ENCODE measurements at places on chromosomes 2 and 18.

GRCh38 chr18:48894799-48895346 is 55.9 kb downstream of the SMAD7 start:
- no peak for DNase-seq

DNA sequence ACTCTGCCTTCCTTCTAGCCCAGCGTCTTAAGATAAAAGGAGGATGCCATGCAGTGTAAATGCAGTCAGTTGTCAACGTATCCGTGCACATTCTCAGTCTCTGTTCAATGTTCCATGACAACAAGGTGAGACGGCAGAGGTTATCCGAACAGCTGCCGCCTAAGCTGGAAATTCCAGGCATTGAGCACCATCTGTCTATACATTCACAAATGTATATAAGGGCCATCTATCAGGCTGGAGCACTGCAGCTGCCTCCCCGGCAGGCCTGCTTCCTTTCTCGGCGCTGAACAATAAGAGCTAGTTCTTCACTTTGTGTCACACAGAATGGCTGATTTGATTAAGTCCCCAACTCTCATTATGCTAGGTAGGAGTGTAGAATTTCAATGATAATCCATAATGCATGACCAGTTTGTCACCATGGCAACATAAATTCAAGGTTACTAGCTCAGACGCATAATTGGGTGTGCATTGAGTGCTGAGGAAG is 282.2 kb upstream of the SOX11 start:
- DNase-seq, result no peak

DNA sequence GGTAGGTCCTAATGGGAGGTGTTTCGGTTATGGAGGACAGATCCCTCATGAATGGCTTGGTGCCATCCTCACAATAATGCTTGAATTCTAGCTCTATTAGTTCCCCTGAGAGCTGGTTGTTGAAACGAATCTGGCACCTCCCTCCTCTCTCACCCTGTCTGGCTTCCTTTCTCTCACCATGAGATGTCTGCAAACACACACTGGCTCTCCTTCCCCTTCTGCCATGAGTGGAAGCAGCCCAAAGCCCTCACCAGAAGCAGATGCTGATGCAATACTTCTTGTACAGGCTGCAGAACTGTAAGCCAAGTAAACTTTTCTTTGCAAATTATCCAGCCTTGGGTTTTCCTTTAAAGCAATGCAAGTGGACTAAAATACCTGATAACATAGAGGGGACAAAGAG is 86.6 kb downstream of the RND3 start:
- DNase-seq, result no peak

DNA sequence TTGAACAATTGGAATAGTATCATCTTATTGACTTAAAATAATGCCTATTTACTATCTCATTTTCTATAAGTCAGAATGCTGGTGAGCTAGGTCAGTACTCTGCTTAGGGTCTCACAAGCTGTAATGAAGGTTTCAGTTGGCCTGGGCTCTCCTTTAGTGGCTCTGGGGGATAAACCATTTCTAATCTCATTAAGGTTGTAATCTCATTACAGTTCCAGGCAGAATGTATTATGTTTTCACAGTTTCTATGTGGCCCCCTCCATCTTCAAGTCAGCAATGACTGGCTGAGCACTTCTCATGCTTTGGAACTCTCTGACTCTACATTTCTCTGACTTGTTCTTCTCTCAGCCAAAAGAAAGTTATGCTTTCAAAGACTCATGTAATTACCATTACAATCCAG is 163.1 kb downstream of the CCDC178 start:
- no peak for DNase-seq

- peak; percentile 25 for DNase-seq
These were observed 207.9 kb downstream of the ARL4C start for GRCh38 chr2:234288974-234289455.

DNA sequence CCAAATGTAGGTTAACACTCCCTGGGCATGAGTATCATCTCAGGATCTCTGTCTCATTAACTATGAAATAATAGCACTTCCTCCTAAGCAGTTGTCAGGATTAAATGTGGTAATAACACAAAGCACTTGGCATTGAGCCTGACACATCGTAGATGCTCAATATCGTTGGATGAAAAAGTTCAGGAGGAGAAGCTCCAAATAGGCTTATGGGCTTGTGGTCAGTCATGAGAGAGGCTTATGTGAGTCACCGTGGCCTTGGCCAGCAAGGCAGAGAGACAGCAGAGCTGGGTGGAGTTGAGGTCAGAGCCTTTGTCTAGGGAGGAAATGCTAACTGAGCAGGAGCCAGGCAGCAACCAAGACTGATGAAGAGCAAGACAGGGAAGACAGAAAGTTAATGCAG is 68.3 kb upstream of the PPM1B start:
- DNase-seq, result no peak

DNA sequence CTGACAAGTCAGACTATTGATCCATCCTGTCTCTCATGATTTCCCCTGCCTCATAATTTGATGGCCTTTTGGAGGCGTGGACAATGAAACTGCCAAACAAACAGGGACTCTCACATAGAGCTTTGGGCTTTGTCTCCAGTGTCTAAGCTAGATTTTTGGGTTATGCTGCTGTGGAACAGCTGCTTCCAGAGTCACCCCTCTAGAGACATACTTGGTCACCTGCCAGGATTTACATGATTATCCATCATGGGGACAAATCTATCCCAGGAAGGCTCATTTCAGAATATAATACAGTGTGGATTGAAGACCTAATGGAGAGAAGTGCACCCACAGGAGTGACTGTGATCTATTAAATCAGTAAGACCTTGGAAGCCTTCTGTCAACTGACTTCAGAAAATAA is 159.6 kb downstream of the SLC8A1 start:
- DNase-seq, result no peak

DNA sequence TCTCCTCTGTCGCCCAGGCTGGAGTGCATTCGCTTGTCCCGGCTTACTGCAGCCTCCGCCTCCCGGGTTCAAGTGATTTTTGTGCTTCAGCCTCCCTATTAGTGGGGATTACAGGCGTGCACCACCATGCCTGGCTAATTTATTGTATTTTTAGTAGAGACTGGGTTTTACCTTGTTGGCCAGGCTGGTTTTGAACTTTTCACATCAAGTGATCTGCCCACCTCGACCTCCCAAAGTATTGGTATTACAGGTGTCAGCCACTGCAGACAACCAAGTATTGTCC is 1.1 kb downstream of the RPS27A start:
- no peak for DNase-seq

GRCh38 chr2:152655880-152656279 is 61.4 kb downstream of the PRPF40A start:
- DNase-seq, result no peak

- DNase-seq, result no peak
These were observed 5.6 kb upstream of the PCARE start for GRCh38 chr2:29079887-29080286.

GRCh38 chr2:171410101-171410500 is 23.7 kb downstream of the METTL8 start:
- DNase-seq, result no peak

GRCh38 chr18:42163321-42163720 is 208.3 kb downstream of the PIK3C3 start:
- DNase-seq, result no peak

- no peak for DNase-seq
These were observed 13.7 kb downstream of the MTERF4 start for GRCh38 chr2:241088376-241088775.

GRCh38 chr2:611519-611918 is 65.7 kb downstream of the TMEM18 start:
- no peak for DNase-seq

GRCh38 chr2:191601060-191601459 is 76.9 kb upstream of the NABP1 start:
- DNase-seq, result no peak

GRCh38 chr2:134399096-134399495 is 145.2 kb downstream of the MGAT5 start:
- DNase-seq, result no peak

DNA sequence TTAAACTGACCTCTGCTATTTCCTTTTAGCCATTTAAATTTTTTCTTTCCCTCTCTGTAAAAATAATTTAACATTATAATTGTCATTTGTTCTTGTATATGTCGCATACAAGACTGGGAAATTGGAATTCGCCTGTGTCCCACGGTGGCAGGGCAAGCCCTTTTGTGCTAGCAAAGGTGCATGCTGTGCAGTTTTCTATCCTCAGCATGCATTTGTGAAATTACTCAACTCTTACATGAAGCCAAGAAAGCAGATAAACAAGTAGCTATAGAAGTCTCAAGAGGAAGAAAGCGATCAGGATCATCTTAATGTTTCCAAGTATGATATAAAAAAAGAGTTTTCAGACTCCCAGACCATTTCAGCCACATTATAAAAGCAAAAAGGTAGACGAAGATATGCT is 392.6 kb upstream of the CHST9 start:
- no peak for DNase-seq

GRCh38 chr2:5549771-5550170 is 142.4 kb upstream of the SOX11 start:
- no peak for DNase-seq

DNA sequence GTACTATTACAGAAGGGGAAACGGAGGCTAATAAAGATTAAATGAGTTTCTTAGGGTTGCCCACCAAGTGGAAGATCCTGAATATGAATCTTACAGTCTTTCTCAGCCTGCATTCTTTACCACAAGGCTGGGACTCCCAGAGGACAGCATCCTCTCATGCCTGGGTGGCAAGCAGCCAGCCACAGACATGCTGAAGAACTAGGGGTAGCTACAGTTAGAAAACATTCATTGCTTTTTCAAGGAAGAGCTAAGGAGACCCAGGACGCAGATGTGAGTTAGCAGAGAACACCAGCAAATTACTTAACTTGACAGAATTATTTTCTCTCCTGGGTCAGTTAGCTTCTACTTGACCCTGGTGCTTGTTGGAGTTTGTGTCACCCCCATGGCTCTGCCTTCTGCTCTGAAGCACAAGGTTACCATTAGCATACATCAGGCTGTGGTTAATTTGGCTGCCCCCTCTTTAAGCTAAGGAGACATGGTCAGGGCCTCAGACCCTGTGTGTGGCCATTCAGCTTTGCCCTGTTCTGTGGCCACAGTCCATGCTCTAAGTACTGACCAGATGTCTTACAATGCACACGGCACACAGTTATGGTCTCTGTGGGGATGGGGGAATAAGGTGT is 132.3 kb upstream of the TNP1 start:
- no peak for DNase-seq

Data from GM12892 (cell line).